ENCODE measurements at places on chromosomes 12 and 14. TPM values are rescaled to one million over a fixed set of nuclear protein-coding genes. Genes with fewer than 3 reads are reported as not detected.

The STYX gene
- 15.5 TPM for total RNA-seq

The TAS2R9 gene
- total RNA-seq: not detected

The KIAA0586 gene
- total RNA-seq: 19.6 TPM

The CALM1 gene
- 140 TPM for total RNA-seq

The RBP5 gene
- not detected for total RNA-seq

The DENND5B gene
- 18.6 TPM for total RNA-seq

The LRRK2 gene
- 4.5 TPM for total RNA-seq

The TDG gene
- total RNA-seq: 31.6 TPM

The SLC41A2 gene
- 15.9 TPM for total RNA-seq

The RNASE7 gene
- total RNA-seq: 11.8 TPM

The ZNF605 gene
- 12.0 TPM for total RNA-seq

The GPX2 gene
- total RNA-seq: not detected

DNA sequence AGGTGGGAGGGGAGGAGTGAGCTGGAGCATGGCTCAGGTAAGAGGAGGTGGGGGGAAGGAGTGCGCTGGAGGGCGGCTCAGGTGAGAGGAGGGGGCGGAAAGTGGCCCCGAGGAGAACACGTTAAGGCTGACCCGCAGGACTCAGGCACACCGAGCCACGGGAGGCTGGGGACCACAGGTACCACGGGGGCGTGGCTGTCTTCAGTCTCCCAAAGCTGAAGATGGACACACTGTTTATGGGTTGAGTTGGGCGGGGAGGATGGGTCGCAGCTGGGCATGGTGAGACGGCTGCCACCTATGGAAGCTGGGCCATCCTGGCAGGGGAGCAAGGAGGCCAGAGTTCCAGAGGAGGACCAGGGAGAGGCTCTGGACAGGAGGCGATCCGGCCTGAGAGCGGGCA lies 23.5 kb downstream of the UBR7 start:
- no peak for DNase-seq
- no peak overlapping the region for H3K27ac ChIP-seq
- H3K36me3 ChIP-seq: peaks cover 17% of the 10 kb centered on the region
- H3K4me3 ChIP-seq: no peak overlapping the region
- no peaks in the 10 kb centered on the region for H3K27me3 ChIP-seq

DNA sequence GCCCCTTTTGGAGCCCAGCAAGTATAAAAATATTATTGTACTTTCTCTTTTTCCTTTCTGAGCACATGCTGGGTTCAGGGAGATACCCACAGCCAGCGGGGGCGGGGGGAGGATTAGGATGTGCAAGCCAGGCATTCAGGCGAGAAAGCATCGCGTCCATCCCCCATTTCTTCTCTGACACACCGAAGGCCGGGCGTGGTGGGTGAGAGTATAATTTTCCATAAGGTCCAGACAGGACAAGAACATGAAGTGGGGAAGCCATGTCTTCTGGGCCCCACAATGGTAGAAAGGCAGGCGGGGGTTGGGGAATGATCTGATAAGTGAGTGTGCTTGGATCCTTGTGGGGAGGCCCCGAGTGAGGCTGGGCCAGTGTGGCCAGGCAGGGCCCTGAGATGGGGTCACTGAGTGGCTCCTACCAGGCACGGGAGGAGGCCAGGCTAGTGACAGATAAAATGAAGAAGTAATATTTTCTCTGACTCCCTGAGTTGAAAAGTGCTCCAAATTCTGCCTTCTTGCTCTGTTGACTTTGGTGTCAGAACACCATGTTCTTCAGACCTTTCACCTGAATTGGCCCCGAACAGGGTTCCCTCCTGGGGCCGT lies 10.7 kb upstream of the LRTM2 start:
- H3K27ac ChIP-seq: no peak overlapping the region
- H3K4me1 ChIP-seq: peaks cover 5% of the 10 kb centered on the region
- H3K4me3 ChIP-seq: no peak overlapping the region
- no peak for DNase-seq
- no peaks in the 10 kb centered on the region for H3K27me3 ChIP-seq

DNA sequence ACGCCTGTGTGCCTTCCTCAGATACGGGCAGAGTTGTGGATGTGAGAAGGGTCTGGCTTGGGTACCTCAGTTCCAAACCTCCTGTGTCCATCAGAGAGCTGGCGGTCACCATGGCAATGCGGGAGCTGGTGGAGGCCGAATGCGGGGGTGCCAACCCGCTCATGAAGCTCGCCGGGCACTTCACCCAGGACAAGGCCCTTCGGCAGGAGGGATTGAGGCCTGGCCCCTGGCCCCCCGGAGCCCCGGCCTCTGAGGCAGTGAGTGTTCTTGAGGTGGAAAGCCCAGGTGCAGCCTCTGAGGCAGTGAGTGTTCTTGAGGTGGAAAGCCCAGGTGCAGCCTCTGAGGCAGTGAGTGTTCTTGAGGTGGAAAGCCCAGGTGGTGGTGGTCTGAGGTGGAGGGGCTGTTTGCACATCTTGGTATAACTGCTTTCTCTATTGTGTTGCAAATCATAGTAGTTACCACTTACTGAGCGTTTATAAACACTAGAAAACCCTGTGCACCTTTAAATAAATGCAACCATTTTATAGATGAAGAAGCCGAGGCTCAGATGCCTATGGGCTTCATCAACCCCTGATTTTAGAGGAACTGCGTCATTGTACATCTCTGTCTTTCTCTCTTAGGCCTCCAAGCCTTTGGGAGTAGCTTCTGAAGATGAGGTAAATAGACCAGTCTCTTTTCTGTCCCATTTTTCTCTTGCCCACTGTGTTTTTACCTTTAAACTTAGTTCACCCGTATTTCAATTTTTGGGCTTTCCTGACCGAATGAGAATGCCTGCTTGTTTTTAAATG lies 976 bp downstream of the PEX5 start:
- H3K27me3 ChIP-seq: no peaks in the 10 kb centered on the region
- peak; percentile 24 for DNase-seq
- H3K4me1 ChIP-seq: peaks cover 35% of the 10 kb centered on the region
- peaks cover 48% of the 10 kb centered on the region for H3K36me3 ChIP-seq

- H3K27ac ChIP-seq: no peak overlapping the region
- no peak for DNase-seq
- no peaks in the 10 kb centered on the region for H3K27me3 ChIP-seq
- no peaks in the 10 kb centered on the region for H3K4me1 ChIP-seq
- H3K4me3 ChIP-seq: no peak overlapping the region
These were observed 288.6 kb downstream of the FOXN3 start for GRCh38 chr14:89128311-89129026.

- H3K4me3 ChIP-seq: no peak overlapping the region
- DNase-seq: no peak
- H3K27me3 ChIP-seq: no peaks in the 10 kb centered on the region
- no peak overlapping the region for H3K27ac ChIP-seq
- no peaks in the 10 kb centered on the region for H3K36me3 ChIP-seq
These were observed 11.2 kb upstream of the MAGOHB start for GRCh38 chr12:10624605-10625004.

DNA sequence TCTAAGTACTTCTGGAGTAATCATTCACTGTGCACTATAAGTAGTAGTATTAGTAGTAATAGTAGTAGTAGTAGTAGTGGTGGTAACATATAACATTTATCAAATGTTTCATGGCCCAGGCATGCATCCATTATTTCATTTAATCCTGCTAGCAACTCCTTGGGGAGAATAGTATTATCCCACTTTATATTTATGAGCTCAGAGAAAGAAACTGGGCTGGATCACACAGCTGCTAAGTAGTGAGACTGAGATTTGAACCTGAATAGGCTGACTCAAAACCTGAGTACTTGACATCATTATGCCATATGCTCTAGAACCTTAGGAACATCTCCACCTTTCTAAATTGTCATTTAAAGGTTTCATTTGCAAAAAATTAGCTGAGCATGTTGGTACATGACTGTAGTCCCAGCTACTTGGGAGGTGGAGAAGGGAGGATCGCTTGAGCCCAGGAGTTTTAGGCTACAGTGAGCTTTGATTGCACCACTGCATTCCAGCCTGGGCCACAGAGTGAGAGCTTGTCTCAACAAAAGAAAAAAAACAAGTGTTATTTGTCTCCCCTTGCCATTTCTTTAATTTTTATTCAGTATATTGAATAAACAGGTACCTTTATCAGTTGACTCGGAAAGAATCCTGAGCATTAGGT lies 11.4 kb upstream of the NID2 start:
- H3K36me3 ChIP-seq: peaks cover 6% of the 10 kb centered on the region
- H3K27ac ChIP-seq: peak overlapping the region; percentile 82
- DNase-seq: peak; percentile 63
- H3K4me3 ChIP-seq: no peak overlapping the region
- H3K27me3 ChIP-seq: no peaks in the 10 kb centered on the region

GRCh38 chr14:64974563-64974962 lies 2.4 kb upstream of the RAB15 start:
- H3K36me3 ChIP-seq: no peaks in the 10 kb centered on the region
- no peak overlapping the region for H3K27ac ChIP-seq
- peaks cover 18% of the 10 kb centered on the region for H3K27me3 ChIP-seq
- DNase-seq: no peak

- no peak overlapping the region for H3K4me3 ChIP-seq
- H3K27me3 ChIP-seq: no peaks in the 10 kb centered on the region
- no peak overlapping the region for H3K27ac ChIP-seq
- no peak for DNase-seq
- H3K4me1 ChIP-seq: peaks cover 13% of the 10 kb centered on the region
These were observed 29.9 kb downstream of the LRP6 start for GRCh38 chr12:12236896-12237295.

DNA sequence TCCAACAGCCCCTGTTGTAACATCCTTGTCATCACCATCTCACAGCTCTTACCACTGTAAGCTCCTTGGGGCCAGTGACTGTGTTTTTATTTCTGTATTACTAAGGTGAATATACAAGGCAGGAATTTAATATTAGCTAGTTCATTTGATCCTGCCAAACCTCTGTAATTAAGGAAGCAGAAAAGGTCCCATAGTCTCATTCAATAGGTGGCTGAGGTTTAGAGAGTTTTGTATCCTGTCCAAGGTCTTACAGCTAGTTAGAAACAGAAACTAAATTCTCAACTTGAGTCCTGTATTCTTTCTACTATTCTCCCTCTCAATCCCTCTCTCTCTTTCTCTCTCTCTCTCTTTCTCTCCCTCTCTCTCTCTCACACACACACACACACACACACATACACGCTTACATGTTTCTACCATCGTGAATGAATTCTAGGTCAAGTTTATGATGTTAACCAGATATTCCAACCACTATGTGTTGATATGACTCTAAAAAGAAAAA lies 543 bp upstream of the GLIPR1 start:
- DNase-seq: peak; percentile 23
- H3K4me3 ChIP-seq: peak overlapping the region; percentile 66
- no peaks in the 10 kb centered on the region for H3K36me3 ChIP-seq
- peak overlapping the region; percentile 94 for H3K27ac ChIP-seq

DNA sequence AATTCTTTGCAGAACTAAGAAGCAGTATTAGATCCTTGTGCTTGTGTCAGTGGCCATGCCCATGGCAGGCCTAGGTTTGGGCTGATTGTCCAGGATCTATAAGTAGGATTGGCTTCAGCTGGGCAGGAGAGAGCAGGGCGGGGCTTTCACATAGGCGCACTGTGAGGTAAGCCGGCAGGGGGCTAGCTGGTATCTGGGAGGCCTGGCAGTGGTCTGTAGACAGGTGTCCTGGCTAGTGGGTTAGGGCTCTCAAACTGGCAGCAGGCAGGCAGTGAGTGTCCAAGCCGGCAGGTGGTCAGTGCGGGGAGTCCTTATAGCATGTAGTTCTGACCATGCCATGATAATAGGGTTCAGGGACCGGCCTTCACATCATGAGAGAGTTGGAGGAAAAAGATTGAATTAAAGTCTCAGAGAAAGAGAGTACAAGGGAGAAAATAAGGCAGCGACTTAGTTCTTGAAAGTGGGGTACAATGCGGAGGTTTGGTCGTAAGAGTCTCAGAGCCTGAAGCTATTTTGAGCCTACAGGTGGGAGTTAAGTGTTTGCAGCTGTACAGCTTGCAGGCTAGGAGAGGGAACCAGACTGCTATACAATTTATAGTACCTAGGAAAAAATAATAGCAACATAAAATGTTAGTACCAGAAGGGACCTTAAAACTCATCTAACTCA lies 137.4 kb downstream of the TPH2 start:
- no peak overlapping the region for H3K4me3 ChIP-seq
- peaks cover 6% of the 10 kb centered on the region for H3K4me1 ChIP-seq
- H3K36me3 ChIP-seq: no peaks in the 10 kb centered on the region

DNA sequence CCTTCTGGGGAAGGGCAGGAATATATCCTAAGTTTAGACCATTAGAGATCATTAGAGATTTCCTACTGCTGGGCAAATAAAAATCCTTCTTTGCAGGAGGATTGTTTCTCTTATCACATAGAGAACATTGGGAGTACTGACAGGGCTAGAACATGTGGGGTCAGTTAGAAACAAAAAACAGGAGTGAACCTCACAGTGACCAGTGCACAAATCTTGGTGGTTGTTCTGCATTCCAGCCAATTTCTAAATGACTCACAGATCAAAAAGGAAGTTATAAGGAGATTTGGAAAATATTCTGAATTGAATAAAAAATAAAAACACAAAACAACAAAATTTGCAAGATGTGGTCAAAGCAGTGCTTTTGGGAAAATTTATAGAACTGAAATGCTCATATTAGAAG lies 118.8 kb downstream of the LLPH start:
- no peak for DNase-seq
- H3K27ac ChIP-seq: no peak overlapping the region
- no peaks in the 10 kb centered on the region for H3K27me3 ChIP-seq
- no peak overlapping the region for H3K4me3 ChIP-seq

DNA sequence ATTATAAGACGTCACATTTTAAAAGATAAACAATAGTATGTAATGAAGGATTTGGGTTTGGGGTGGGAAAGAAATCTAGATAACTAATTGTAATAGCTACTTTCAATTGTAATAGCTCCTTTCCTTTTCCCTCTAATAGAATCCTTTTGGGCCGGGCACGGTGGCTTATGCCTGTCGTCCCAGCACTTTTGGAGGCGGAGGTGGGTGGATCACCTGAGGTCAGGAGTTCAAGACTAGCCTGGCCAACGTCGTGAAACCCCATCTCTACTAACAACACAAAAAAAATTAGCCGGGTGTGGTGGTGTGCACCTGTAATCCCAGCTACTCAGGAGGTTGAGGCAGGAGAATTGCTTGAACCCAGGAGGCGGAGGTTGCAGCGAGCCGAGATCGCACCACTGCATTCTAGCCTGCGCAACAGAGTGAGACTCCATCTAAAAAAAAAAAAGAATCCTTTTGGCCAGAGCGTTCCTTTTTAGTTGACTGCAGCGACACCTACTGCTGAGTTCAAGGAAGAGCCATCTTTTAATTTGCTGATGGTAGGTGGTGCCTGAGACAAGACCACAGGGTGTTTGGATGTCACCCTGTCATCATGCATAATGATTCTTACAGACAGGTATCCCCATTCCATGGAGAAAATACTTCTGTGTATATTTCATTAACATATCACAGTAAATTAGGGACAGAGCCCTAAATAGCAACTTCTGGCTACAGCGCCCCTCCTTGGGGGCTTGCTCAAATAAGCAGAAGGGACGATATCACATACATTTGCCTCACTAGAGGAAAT lies 79.5 kb downstream of the ARMH4 start:
- no peaks in the 10 kb centered on the region for H3K27me3 ChIP-seq
- no peak overlapping the region for H3K4me3 ChIP-seq
- peaks cover 1% of the 10 kb centered on the region for H3K4me1 ChIP-seq
- DNase-seq: peak; percentile 79

- no peak overlapping the region for H3K27ac ChIP-seq
- H3K4me1 ChIP-seq: no peaks in the 10 kb centered on the region
- H3K36me3 ChIP-seq: no peaks in the 10 kb centered on the region
- no peaks in the 10 kb centered on the region for H3K27me3 ChIP-seq
These were observed 48.2 kb downstream of the FOXN3 start for GRCh38 chr14:89368490-89369477.

All from MCF 10A (cell line).